ENCODE measurements at places on chromosomes 4 and X. TPM values are rescaled to one million over a fixed set of nuclear protein-coding genes. Genes with fewer than 3 reads are reported as not detected.
A peak's percentile ranks its signal among the peaks of the same experiment; 100 is the strongest.

- no peak for DNase-seq
Measured at GRCh38 chr4:169604903-169605331, 7.5 kb downstream of the NEK1 start.

- no peak for DNase-seq
Measured at GRCh38 chr4:30972542-30972941, 252.4 kb downstream of the PCDH7 start.

- no peak for DNase-seq
Measured at GRCh38 chr4:110020139-110020538, 107.5 kb downstream of the EGF start.

TKTL1 gene
- total RNA-seq: not detected

DMRTC1B gene
- not detected for total RNA-seq

BLTP1 gene
- total RNA-seq: 27.3 TPM

DNA sequence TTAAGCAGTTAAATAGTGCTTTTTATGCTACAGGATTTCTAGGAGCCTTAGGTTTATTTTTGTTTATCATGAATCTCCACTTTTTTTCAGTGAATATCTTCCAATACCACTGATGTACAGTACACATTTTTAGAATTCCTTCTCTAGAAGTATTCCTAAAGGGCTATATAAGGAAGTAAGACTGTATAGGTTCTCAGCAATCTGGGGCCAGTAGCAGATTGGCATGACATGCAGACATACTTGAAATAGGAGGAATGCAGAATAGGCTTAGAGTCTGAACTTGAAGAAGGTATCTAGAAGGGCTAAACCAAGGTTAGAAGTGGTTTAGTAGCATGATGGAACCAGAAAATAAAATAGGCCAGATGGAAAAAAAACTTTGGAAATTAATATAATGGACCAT is 29.8 kb downstream of the HEPH start:
- no peak for DNase-seq

CSN1S1 gene
- not detected for total RNA-seq

- DNase-seq: no peak
Measured at GRCh38 chr4:108172753-108173598, 4.2 kb upstream of the LEF1 start.

DNA sequence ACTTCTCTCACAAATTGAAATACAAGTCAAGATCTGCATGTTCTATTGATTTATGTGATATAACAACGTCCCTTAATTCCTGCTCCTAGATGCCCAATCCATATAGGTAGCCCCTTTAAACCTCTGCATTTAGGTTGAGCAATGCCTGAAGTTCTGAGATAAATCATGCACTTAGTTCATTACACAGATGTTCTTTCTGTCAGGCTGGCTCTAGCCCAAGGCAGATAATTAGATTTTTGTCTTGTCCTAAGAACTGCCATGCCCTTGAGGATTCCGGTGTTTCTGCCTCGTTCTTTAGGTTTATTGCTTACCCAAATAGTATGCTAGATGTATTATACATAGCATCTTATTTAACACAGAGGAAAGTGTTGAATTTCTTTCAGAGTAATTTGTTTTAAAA is 143.1 kb downstream of the TRAM1L1 start:
- DNase-seq: no peak

- DNase-seq: peak; percentile 78
Measured at GRCh38 chrX:40174001-40174853, 76.5 kb upstream of the BCOR start.

DNA sequence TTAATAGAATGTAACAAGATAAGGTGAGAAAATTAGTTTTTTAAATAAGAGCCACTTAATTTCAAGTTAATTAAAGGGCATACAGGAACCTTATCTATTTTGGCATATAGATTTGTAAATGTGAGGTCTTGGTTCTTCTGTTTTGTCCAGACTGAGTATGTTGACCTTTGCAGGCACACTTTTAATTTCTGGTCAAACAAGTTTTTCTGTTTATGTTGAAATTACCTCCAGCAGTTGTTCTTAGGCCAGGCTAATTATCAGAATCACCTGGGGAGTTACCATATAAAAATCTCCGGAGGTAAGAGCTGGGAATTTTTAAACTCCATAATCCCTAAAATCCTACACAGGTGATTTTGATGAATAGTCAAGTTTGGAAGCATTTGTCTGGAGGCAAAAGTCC is 227.4 kb upstream of the ANKRD50 start:
- DNase-seq: no peak

- peak; percentile 83 for DNase-seq
Measured at GRCh38 chrX:70433848-70434351, 10.7 kb upstream of the DLG3 start.

ADAMTS3 gene
- 0.07 TPM for total RNA-seq

ART3 gene
- total RNA-seq: 1.7 TPM

GRCh38 chrX:80511969-80512760 is 91.9 kb downstream of the TENT5D start:
- peak; percentile 18 for DNase-seq

GRCh38 chr4:165928601-165929000 is 55.6 kb downstream of the TLL1 start:
- no peak for DNase-seq
